Fibroblast of skin of abdomen (primary cell): ENCODE measurements at places on chromosomes 13 and 19.

GRCh38 chr19:29446361-29446760 is 79.4 kb upstream of the VSTM2B start:
- no peak for DNase-seq

DNA sequence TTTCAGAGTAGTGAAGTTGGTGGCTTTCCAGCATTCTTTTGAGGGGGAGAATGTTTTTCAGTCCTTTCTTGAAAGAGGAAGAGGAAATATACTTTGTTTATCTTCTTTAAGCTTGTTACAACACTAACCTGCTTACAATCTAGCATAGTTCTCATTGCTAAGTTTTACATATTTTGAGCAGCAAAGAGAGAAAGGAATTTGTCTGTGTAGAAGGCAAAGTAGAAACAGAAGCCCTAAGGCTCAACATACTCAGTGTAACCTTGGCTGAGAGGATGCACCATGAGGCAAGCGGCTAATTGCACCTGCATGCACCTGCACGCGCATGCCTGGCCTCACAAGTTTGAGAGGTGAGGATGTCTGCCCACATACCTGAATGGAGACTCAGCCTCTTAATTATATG is 2.2 kb downstream of the FRY start:
- DNase-seq = no peak

DNA sequence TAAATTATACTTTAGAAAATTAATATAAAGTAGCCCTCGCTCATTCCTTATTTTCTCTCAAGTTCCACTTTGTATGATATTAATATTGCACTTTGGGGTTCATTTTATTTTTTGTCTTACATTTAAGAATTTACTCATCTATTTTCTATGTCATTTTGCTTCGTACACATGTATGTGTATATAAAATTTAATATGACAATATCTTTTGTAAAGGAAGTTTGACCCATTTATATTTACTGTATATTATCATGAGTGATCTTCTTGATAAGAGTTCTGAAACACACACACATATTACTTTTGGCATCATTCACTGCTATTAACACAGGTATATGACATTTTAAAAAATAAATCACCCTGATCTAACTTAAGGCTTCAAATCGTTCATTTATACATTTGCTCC is 83.1 kb downstream of the IRS2 start:
- no peak for DNase-seq

- DNase-seq = no peak
These were observed at the start of gene CEACAM5 for GRCh38 chr19:41708481-41708880. Gene CEACAM5 (plus strand): TSS chr19:41708626. CDS start chr19:41708732, 106 bp downstream.

DNA sequence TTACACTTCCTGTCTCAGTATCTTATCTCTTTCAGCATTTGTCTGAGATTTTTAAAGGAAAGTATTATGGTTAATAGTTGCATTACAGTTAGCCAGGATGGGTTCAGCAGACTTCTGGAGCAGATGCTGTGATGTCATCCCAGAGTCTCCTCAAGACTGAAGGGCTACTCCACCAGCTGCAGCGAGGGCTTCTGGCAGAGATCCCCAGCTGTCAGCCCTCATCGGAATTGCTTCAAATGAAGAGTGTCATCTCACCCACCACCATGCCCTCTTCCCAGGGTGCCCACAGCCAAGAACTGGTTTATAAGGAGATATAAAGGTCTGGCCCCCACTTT is 84.4 kb downstream of the FAM216B start:
- no peak for DNase-seq

GRCh38 chr13:36418022-36418805 is 14.1 kb upstream of the CCNA1 start:
- DNase-seq = peak; percentile 65

DNA sequence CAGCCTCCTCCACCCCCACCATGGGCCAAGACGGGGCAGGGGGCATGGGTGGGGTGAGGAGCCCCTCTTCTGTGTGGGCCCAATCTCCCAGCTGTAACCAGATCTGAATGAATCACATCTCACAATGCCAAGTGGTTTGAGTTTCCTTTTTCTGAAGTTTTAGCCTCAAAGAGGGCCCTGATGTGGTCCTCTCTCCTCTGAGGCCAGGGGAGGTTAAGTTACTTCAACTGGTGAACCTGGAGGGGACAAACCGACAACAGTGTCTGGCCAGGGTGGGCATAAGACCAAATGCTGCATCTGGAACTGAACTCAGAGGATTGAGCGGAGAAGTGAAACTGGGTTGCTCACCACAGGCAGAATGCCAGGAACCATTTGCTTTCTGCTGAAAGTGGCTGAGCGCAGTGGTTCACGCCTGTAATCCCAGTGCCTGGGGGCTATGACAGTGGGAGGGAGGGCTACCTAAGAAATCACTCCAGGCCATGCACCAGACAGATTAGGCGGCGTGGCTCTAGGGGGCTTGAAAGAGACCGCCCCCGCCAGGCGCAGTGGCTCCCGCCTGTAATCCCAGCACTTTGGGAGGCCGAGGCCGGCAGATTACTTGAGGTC is 15.4 kb upstream of the IRGC start:
- peak; percentile 75 for DNase-seq

DNA sequence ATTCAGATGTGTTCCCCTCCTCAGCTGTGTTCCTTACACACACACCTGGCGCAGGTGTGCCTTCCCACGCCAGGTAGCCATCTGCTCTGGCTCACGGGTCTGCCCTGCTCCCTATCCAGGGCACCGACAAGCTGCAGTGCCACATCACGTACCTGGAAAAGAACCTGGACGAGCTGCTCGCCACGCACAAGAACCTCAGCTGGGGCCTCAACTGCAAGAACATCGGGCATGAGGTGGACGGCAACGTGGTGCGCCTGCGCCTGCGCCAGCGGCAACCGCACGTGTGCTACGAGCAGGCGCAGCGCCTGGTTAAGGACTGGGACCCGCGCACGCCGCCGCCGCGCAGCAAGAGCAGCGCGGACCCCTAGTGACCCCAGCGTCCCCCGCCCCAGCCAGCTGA is 26.5 kb upstream of the CASP14 start:
- DNase-seq = no peak

GRCh38 chr13:46605825-46606554 is 53.0 kb downstream of the LRCH1 start:
- DNase-seq = no peak

- peak; percentile 6 for DNase-seq
These were observed 213.5 kb downstream of the DIAPH3 start for GRCh38 chr13:59950266-59950665.

DNA sequence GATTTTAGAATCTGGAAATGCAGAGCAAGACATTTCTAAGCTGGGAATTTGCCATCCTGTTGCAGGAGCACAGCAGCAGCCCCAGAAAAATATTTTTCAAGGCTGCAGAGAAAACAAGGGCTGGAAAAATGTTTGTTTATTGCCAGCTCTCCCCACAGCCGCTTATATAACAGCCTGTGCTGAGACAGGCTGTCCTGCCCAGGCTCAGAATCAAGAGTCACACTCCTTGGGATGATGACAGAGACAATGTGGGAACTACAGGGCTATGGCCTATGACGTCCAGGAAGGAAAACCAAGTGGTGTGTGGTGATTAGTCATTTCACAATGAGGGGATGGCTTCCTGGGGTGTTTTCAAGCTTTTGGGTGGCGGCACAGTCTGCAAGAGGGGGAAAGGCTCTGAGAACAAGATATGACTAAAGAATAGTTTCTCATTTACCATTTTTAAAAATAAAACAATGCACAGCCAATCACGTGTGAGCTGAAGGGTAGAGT is 136.3 kb upstream of the SERP2 start:
- DNase-seq = peak; percentile 87

DNA sequence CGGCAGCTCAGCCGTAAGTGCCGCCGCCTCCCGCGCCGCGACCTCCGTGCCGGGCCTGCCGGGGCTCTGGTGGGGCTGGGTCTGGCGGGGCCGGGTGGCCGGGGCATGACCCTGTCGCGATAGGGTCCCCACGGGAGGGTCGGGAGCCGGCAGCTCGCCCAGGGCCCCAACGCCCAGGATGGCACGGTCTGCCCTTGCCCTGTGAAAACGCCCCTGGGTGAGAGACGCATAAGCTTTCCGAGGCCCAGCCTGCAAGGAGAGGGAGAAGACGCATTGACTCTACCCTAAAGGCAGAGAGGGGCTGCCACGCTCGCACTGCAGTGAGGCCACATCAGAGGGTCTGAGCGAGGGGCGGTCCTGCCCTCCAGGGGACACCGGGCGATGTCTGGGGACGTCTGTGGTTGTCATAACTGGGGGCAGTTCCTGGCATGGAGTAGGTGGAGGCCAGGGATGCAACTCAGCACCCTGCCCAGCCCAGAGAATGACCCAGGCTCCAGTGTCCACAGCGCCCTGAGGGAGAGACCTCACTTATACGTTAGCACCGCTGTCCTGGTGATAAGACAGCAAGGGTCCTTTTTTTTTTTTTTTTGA is 539 bp downstream of the ZNF554 start:
- DNase-seq = no peak

DNA sequence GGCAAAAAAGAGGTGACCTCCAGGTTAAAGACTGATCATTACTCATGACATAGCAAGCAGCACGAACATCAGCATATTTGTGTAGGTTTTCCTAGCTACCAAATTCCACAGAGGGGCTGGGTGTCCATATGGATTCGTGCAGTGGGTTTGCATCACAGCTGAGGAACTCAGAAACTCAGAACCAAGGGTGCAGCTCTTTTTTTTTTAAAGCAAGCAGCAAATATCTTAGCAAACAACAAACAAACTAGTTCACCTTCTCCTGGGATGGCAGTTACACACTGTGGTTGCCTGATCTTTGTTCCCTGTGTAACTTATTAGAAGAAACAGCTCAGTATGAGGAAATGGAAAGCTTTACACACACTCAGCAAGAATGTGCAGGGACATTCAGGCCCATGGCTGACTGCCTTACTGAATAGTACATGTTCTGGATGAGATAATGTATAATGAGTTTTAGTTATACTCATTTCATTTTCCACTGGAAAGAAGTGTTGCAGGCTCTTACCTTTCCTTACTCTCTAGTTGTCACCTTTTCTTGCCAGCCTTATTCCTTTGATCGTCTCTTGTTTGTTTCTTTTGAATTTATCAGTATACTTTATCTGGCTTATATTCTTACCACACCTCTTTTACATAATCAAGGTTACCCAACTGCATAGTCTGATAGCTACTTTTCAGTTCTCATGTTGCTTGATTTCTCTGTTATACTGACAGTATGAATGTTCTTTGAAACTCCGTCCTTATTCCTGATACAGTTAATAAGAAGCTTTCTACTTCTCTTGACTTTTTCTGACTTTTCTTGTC is 4.3 kb downstream of the NDFIP2 start:
- DNase-seq = peak; percentile 89

DNA sequence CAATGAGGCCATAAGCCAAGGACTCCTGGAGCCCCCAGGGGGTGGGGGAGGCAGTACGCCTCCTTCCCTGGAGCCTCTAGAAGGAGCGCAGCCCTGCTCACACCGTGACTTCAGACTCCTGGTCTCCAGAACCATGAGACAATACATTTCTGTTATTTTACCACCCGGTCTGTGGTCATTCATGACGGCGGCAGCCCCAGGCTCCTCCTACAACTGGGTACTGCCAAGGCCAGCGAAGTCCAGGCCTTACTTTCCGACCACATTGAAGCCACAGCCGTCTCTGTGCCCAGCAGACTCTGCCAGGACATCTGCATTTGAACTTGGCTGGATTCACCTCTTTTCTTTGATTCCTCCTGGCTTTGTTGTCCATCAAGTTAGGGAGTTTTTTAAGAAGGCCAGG is 10.5 kb downstream of the GNG7 start:
- no peak for DNase-seq

DNA sequence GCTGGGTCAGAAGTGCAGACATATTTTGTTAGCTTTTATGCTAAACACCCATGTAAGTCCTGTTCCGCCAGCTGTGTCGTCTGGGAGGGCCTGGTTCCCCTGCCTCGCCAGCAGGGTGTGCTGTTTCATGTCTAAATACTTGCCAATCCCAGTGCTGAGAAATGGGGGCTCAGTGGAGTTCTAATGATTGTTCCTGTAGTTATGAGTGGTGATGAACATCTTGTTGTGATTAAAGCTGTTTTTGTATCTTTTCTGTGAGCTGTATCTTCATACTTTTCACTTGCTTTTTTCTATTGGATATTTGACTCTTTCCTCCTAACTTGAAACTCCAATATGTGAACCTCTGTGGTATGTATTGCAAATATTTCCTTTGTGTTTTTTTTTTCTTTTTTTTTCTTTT is 32.7 kb downstream of the KDM4B start:
- DNase-seq = peak; percentile 83

DNA sequence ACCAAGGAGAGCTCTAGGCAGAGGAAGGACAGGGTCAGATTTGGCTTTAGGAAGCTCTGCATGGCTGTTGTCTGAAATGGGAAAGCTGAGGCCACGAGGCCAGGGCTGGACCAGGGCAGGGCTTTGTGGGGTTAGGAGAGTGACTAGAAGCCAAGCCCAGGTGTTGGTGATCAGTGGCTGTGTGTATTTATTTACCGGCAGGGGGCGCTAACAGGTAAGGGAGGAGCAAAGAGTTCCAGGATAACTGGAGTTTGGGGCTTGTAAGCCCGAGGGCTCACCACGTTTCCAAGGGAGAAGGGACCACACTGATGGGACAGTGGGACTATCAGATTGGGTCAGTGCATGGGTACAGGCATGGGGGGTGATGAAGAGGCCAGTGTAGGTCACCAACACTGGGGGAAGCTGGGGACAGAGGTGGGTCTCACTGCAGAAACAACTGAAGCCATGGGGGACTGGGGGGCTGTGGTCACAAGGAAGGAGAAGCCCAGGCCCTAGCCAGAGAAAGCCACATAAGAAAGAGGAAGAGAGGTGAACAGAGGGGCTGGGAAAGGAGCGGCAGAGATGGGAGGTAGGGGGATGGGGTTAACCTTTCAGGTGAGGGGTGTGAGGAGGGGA is 3.9 kb downstream of the TMEM147 start:
- DNase-seq = peak; percentile 66

- DNase-seq = no peak
These were observed 9.9 kb downstream of the FRY start for GRCh38 chr13:32041429-32041828.

DNA sequence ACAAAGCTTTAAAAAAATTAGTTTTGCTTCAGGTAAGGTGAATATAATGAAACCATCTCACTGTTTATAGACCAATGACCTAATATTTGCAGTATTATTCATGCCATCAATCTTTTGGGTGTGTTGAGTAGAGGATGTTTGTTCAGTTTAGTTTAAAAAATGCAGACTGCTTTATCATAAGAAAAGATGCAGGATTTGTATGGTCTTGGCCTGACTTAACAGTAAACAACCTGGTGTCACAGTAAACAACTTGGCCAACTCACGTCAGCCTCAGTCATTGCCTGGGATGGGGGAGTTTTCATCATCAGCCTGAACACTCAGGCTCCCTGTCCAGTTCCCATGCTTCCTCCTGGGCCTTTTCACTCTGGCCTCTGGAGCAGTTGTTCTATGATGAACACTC is 55.1 kb downstream of the LMO7 start:
- no peak for DNase-seq

DNA sequence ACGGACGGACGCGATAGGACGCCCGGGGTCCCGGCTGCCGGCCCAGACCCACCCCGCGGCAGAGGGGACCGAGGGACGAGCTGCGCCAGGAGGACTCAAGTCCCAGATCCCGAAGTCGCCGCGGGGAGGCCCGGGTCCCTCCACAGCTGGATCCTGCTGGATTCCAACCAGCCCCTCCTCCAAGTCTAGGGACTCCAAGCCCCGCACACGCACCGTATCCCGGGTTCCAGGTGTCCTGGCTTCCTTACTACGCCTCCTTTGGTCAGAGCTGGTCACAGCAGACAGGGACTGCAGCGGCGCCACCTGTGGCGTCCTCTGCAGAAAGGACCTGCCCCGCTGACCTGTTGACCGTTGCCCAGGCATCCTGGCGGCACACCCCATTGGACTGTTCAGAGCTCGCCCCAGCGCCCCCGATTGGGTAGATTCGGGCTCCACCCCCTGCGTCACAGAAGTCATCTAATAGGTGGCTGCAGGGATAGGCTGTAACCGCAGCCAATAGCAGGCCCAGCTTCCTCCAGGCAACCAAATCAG is 29.0 kb upstream of the ZNF709 start:
- DNase-seq = no peak

- no peak for DNase-seq
These were observed 1.1 kb downstream of the VSTM2B start for GRCh38 chr19:29526730-29527499.
